ENCODE measurements at places on chromosomes 3 and 15. TPM values are rescaled to one million over a fixed set of nuclear protein-coding genes. Genes with fewer than 3 reads are reported as not detected.

- no peak overlapping the region for H3K27ac ChIP-seq
- no peak overlapping the region for H3K4me3 ChIP-seq
Measured at GRCh38 chr3:37668431-37668817, 193.3 kb upstream of the CTDSPL start.

GRCh38 chr3:35602395-35602936, 36.9 kb upstream of the ARPP21 start:
- H3K27me3 ChIP-seq = no peaks in the 10 kb centered on the region
- DNase-seq = no peak
- no peaks in the 10 kb centered on the region for H3K36me3 ChIP-seq
- H3K4me1 ChIP-seq = no peaks in the 10 kb centered on the region
- H3K4me3 ChIP-seq = no peak overlapping the region
- H3K27ac ChIP-seq = no peak overlapping the region

Gene LDHAL6B
- total RNA-seq = not detected

DNA sequence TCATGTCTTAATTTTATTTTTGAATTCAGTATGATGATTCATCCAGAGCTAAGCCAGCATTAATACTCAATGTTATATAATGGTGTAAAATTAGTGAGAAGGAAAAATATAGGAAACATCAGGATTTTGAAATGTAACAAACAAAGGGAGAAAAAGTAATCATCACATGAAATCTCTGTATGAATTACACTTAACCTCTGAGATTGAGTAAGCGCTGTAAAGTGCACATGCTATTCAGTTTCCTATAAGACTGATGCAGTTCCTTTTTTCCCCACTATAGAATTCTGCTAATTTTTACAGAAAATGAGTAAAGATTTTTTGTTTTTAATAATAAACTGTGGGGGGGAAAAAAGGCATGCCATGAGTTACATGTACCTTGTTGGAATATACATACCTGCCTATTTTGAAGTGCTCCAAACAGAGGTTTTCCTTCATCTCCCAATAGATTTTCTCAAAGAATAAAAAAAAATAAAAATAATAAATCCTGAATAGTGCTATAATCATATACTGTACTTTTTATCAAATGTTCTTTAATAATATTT, 64.0 kb upstream of the TTBK2 start:
- no peak for DNase-seq
- H3K4me1 ChIP-seq = no peaks in the 10 kb centered on the region
- peaks cover 24% of the 10 kb centered on the region for H3K36me3 ChIP-seq
- H3K27ac ChIP-seq = no peak overlapping the region
- no peak overlapping the region for H3K4me3 ChIP-seq
- no peaks in the 10 kb centered on the region for H3K27me3 ChIP-seq

Gene GNAI2
- total RNA-seq = 218 TPM

Gene SNTN
- not detected for total RNA-seq

Gene SAMD7
- not detected for total RNA-seq

DNA sequence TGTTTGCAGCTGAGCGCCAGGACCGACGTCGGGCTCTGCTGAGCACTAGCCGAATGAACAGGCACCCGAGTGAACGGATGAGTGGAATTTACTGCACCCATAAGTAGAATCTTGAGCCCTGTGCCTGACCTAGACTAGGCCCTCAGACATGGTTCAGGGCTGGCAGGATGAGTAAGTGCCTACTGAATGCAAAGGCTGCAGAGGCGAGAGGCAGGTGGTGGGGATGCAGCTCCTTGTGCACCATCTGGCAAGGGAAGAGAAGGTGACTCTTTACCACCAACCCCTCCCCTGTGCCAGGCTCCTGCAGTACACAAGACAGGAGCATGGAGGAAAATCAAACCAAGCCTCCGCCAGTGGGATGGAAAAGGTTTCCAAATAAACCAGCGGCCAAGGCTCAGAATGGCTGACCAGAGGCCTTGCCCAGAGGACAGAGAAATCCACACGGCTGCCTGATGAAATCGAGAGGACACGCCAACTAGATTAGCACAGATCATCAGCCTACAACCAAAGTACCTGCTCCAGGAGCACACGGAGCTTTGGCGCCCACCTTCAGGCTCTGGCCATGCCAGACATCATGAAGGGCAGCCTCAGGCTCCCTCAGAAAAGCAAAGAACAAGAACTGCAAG, 141.7 kb upstream of the IQSEC1 start:
- H3K36me3 ChIP-seq = no peaks in the 10 kb centered on the region
- H3K4me1 ChIP-seq = no peaks in the 10 kb centered on the region
- H3K27me3 ChIP-seq = no peaks in the 10 kb centered on the region
- H3K27ac ChIP-seq = no peak overlapping the region
- DNase-seq = no peak

Gene THPO
- total RNA-seq = 0.85 TPM

Gene SMAD6
- 6.0 TPM for total RNA-seq

Gene PLCB2
- 7.4 TPM for total RNA-seq

DNA sequence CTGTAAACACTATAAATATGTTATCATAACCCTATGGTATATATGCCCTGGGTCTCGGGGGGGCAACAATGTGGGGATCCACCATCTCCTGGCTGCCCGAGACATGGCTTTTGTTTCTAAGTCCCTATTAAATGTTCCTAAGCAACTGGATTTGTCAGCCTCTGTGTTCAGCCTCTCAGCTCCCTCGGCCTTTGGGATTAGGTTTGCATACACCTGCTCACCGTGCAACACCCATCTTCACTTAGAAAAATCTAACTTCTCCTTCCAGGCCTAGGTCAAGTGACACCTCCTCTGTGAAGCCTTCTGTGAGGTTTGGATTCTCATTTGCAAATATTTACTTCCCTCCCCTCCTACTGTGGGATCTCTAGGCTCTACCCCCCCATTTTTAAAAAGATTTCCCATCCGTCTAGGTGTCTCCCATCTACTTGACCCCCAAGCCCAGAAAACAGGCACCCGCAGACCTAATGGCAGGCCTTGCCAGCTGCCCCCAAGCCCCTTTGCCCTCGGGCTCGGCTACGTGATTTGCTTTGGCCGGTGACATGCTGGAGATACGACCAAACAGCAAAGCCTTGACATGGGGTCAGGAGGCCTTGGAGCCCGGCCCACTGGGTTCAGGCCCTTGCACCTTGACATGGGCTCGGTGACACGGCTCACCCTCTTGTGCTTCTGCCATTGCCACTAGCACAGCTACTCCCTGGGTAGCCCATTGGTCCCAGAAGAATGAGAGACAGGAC, 66.0 kb upstream of the BLM start:
- no peak overlapping the region for H3K4me3 ChIP-seq
- H3K27me3 ChIP-seq = no peaks in the 10 kb centered on the region
- no peak for DNase-seq
- no peak overlapping the region for H3K27ac ChIP-seq

- no peak overlapping the region for H3K27ac ChIP-seq
- H3K4me1 ChIP-seq = no peaks in the 10 kb centered on the region
- no peak for DNase-seq
- H3K36me3 ChIP-seq = no peaks in the 10 kb centered on the region
Measured at GRCh38 chr3:125356140-125357026, 18.7 kb downstream of the ZNF148 start.

GRCh38 chr15:33975022-33975565, 6.8 kb downstream of the CHRM5 start:
- H3K4me3 ChIP-seq = no peak overlapping the region
- H3K36me3 ChIP-seq = no peaks in the 10 kb centered on the region
- no peaks in the 10 kb centered on the region for H3K27me3 ChIP-seq
- no peak overlapping the region for H3K27ac ChIP-seq
- H3K4me1 ChIP-seq = no peaks in the 10 kb centered on the region

Gene AMT
- total RNA-seq = 38.8 TPM

- DNase-seq = peak; percentile 82
- H3K4me1 ChIP-seq = peaks cover 8% of the 10 kb centered on the region
- no peaks in the 10 kb centered on the region for H3K27me3 ChIP-seq
- no peak overlapping the region for H3K4me3 ChIP-seq
- H3K27ac ChIP-seq = no peak overlapping the region
- peaks cover 10% of the 10 kb centered on the region for H3K36me3 ChIP-seq
Measured at GRCh38 chr3:39378088-39378487, 5.1 kb upstream of the SLC25A38 start.

DNA sequence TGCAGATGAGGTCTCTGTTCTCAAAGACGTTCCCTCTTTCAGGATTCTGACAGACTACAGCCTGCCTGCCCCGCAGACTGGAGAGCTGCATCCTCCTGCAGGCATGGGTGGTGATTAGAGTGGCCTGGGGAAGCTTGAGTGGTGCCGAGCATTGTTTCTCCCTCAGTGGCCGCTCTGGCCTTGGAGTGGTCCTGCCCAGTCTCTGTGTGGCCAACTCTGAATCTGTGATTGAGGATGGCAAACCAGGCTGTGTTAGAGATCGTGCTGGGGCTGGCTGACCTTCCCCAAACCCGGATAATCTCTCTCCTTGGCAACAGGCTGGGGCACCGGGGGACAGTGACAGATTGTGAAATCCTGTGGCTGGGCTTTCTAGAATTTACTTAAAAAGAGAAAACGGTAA, 11.0 kb upstream of the ADCY5 start:
- DNase-seq = no peak
- no peaks in the 10 kb centered on the region for H3K27me3 ChIP-seq
- no peak overlapping the region for H3K27ac ChIP-seq

DNA sequence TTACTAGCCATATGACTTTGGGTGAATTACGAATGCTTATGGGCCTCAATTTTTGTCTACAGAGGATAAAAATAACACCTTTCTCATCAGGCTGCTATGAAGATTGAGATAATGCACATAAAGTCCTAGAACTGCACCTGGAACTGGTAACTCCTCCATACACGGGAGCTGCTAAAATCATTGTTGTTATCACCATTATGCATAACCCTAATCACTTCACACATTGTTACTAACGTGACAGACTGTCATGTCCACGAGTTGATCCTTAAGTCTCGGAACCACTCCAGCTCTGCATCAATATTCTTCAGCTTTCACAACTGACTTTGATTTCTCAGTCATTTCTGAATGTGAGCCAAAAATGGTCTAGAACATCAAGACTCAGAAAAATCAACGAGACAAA, 64.1 kb downstream of the RFTN1 start:
- H3K36me3 ChIP-seq = no peaks in the 10 kb centered on the region
- H3K4me1 ChIP-seq = peaks cover 7% of the 10 kb centered on the region
- no peak for DNase-seq
- H3K27me3 ChIP-seq = no peaks in the 10 kb centered on the region

Gene ZBTB11
- total RNA-seq = 15.8 TPM

Gene ACAD11
- total RNA-seq = 15.6 TPM

- no peak overlapping the region for H3K27ac ChIP-seq
- peak; percentile 32 for DNase-seq
- no peaks in the 10 kb centered on the region for H3K27me3 ChIP-seq
- H3K4me1 ChIP-seq = no peaks in the 10 kb centered on the region
- H3K4me3 ChIP-seq = no peak overlapping the region
Measured at GRCh38 chr3:68306571-68306970, 625.8 kb downstream of the TAFA4 start.

Gene KCNH8
- 3.7 TPM for total RNA-seq

Gene HGD
- not detected for total RNA-seq

Gene DGKG
- not detected for total RNA-seq

- H3K4me1 ChIP-seq = no peaks in the 10 kb centered on the region
- no peak overlapping the region for H3K4me3 ChIP-seq
- peaks cover 7% of the 10 kb centered on the region for H3K36me3 ChIP-seq
- DNase-seq = no peak
- no peaks in the 10 kb centered on the region for H3K27me3 ChIP-seq
- no peak overlapping the region for H3K27ac ChIP-seq
Measured at GRCh38 chr3:138374573-138375134, 26.3 kb downstream of the MRAS start.

DNA sequence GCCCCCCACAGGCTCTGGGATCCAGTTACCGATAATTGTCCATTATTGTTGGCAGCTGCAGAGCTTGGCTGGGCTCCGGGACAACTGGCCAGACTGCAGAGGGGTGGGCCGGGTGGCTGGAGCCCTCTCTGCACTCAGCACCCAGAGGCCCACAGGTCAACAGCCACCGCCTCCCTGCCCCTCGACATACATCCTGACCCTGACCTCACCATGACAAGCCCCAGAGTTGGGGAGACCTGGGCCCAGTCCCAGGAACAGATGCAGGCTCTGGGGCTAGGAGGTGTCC, 22.4 kb downstream of the PTH1R start:
- no peak overlapping the region for H3K4me3 ChIP-seq
- no peaks in the 10 kb centered on the region for H3K27me3 ChIP-seq
- H3K4me1 ChIP-seq = no peaks in the 10 kb centered on the region
- no peaks in the 10 kb centered on the region for H3K36me3 ChIP-seq

DNA sequence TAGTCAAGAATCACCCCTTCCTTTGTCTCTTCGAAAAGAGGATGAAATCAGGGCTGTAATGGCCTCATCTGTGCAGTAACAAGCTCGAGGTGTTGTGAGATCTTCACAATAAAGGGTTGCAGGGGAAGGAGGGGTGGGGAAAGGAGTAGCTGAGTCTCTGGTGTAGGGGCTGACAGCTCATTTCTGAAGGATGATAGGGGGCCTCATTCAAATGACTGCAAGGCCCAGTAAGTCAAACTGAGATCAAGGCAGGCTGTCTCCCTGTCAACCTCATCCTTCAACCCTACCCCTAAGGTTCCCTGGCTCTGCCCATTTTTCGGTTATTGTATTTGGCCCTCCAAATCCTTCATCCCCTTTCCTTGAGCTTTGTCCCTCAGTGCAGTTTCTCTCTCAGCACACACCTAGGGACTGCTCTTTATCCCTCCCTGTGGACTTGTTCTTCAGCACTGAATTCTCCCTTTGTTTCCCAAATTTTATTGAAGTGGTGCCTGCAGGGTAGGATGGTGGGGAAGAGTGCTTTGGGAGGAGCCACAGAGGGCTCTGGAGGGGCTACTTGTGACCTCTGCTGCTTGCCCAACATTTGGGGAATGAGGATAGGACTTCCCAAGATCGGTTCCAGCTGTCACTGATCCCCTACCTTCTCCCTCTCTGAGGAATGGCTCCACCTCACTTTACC, 38.1 kb downstream of the ZNF589 start:
- H3K4me3 ChIP-seq = peak overlapping the region; percentile 11
- no peak for DNase-seq
- H3K36me3 ChIP-seq = peaks cover 11% of the 10 kb centered on the region
- H3K27ac ChIP-seq = peak overlapping the region; percentile 27
- H3K27me3 ChIP-seq = no peaks in the 10 kb centered on the region
- peaks cover 22% of the 10 kb centered on the region for H3K4me1 ChIP-seq

Gene ERICH6
- total RNA-seq = not detected

DNA sequence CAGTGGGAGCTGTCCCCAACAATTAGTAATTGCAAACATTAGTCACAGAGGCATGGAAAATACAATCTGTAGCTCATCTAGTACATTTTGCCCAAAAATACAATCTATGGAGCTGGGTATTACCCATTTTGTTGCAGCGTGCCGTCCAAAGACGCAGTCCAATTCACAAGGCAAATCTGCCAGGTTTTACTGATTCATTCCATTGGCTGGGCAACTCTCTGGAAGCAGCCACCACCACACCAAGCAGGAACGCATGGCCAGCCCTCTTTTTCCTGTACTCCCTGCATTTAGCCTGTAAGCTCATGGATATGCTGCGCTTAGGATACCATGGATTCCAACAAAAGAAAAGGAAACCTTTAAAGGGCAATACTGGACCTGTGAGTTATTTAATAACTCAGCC, 60.5 kb upstream of the ARRDC4 start:
- no peaks in the 10 kb centered on the region for H3K4me1 ChIP-seq
- no peaks in the 10 kb centered on the region for H3K27me3 ChIP-seq
- DNase-seq = no peak

Data from H9 (cell line).